Stimulated activated CD4-positive, alpha-beta T cell treated with anti-CD3 and anti-CD28 coated beads, TNF-alpha, amount 100 ng/mL, for 4 hours (primary cell): ENCODE measurements at places on chromosomes 3 and 15.

DNA sequence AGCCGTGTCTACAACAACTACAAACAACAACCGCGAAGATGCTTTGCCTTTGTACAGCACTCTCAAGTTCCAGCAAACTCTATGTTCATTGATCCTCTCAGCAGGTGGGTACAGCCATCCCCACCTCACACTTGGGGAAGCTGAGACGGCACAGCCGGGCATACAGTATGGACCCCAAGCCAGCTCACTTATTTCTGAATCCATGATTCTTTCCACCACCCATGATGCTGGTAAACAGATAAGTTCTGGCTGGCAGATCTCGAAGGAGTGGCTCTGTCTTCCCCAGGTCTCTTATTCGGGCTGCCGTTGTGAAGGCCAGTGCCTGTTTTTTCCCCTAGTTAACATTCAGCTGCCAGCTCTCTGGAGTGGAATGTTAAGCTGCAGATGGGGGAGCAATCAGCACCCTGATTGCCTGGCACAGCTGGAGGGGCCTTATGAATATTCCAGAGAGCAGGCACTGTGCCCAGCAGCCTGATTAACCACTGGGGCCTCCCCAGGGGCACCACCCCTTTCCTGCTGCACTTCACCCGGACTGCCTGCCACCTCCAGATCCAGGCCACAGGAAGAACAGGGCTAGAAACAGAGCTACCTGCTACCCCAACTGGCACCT is 73.2 kb downstream of the CORO2B start:
- no peak for DNase-seq

- DNase-seq, result no peak
Observed at GRCh38 chr3:38636881-38637280, 12.6 kb downstream of the SCN5A start.

DNA sequence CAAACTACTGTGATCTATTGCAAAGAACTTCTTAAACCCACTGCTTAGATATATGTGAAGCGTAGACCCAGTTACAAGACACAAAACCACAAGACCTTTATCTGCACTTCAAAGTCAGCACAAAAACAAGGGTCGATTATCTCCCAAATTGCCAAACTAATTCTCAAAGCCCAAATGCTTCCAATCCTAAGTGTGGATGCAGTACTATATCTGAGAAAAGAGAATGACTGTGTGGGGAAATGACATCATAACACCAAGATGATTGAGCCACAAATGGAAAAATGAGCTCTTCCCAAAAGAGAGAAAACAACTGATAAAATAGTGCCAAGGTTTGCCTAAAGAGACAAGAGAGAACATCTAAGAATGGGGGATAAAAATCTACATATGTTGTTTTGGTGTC is 86.2 kb downstream of the MEIS2 start:
- DNase-seq, result no peak

DNA sequence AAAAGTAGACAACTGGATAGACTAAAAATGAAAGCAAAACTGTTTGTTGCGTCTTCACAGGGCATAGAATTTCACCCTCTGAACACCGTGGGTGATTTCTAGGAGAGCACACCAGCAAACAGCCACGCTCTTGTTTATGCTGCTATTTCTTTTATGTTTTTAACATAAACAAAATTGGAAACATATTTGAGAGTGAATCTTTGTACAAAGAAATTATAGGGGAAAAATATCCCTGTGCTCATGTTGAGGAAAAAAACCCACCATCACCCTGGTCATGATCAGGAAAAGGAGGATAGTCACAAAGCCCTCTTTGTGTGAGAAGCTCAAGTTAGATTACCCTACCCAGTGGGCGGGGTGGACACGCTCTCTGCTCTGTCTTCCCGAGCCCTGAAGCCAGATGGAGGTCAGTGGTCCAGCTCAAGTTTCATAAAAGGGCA is 313.3 kb downstream of the SATB1 start:
- DNase-seq, result no peak
